Panc1 (cell line): ENCODE measurements at places on chromosomes 6 and 20. TPM values are rescaled to one million over a fixed set of nuclear protein-coding genes. Genes with fewer than 3 reads are reported as not detected.

DNA sequence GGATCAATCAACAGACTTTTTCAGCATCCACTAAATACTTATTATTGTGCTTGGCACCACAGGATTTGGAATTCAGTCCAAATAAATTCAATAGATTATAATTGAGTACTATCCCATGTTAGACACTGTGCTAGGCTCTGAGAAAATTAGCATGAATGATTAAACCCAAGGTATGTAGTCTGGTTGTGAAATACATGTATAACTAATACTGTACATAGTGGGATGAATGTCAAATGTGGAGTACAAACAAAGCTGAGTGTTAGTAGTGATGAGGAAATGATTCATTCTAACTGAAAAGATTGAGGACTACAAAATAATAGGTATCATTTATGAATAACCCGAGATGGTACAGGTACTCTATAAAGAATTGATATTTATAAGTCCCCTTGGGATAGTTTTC, 111.9 kb upstream of the FLRT3 start:
- H3K27me3 ChIP-seq: no peaks in the 10 kb centered on the region
- no peaks in the 10 kb centered on the region for H3K36me3 ChIP-seq
- no peak for DNase-seq
- no peak overlapping the region for H3K4me3 ChIP-seq
- H3K27ac ChIP-seq: no peak overlapping the region

DNA sequence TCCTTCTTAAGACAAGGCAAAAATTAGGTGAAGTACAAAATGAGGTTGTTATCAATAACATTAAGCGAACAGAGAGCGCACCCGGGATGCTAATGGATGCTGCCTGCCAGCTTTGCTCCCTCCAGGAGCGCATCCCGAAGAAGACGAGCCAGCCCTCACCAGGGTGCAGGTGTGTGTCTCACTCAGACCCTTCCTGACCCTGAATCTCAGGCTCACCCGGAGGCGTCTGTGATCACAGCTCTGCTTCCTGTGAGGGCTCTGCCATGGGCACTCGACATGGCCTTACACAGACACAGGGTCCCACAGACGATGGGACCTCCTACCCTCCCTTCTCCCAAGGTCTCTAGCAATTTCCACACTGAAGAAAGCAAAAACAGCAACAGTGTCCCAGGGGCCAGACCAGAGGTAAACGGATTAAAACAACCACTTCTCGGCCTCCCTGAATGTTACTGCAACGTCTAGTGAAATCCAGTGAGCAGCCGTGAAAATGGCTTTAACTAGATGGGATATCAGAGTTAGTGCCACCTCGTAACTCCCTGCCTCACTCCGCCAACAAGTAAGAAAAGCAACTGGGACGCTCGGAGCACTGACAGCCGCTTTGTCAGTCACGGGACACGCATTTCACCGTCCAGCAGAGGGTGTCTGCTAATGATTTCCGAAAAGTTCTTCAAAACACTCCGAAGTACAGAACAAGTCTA, 11.7 kb downstream of the ZBTB46 start:
- no peak for DNase-seq
- peak overlapping the region; percentile 40 for H3K4me3 ChIP-seq
- H3K4me1 ChIP-seq: peaks cover 13% of the 10 kb centered on the region

GRCh38 chr6:111205502-111205901, 118.2 kb downstream of the SLC16A10 start:
- no peaks in the 10 kb centered on the region for H3K4me1 ChIP-seq
- DNase-seq: no peak
- H3K4me3 ChIP-seq: no peak overlapping the region
- H3K27ac ChIP-seq: no peak overlapping the region

- H3K4me1 ChIP-seq: no peaks in the 10 kb centered on the region
- no peak for DNase-seq
- H3K4me3 ChIP-seq: no peak overlapping the region
- no peaks in the 10 kb centered on the region for H3K27me3 ChIP-seq
- H3K27ac ChIP-seq: no peak overlapping the region
These were observed 50.3 kb upstream of the LY86 start for GRCh38 chr6:6538261-6538660.

CRIP3 gene
- 0.64 TPM for total RNA-seq

- H3K27ac ChIP-seq: no peak overlapping the region
- H3K4me3 ChIP-seq: no peak overlapping the region
- H3K36me3 ChIP-seq: no peaks in the 10 kb centered on the region; the same call in 1 of the 2 replicates
- no peaks in the 10 kb centered on the region for H3K27me3 ChIP-seq
These were observed 109.3 kb downstream of the GRIK2 start for GRCh38 chr6:101502818-101503217.

DNA sequence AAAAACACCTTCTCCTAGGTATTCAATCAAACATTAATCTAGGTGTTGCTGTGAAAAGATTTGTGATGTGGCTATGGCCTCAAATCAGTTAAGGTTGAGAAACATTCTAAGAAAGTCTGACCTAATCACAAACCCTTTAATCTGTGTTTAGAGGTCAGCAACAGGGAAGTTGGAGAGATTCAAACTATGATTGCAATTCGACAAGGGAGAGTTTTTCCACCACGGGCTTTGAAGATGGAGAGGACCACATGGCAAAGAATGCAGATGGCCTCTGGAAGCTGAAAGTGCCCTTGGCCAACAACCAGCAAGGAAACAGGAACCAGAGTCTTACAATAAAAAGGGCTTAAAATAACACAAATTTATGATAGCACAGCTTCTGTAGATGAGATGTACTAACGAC, 29.6 kb upstream of the LGSN start:
- DNase-seq: no peak
- H3K27ac ChIP-seq: no peak overlapping the region
- no peak overlapping the region for H3K4me3 ChIP-seq
- H3K27me3 ChIP-seq: no peaks in the 10 kb centered on the region

ABT1 gene
- 18.0 TPM for total RNA-seq

DNA sequence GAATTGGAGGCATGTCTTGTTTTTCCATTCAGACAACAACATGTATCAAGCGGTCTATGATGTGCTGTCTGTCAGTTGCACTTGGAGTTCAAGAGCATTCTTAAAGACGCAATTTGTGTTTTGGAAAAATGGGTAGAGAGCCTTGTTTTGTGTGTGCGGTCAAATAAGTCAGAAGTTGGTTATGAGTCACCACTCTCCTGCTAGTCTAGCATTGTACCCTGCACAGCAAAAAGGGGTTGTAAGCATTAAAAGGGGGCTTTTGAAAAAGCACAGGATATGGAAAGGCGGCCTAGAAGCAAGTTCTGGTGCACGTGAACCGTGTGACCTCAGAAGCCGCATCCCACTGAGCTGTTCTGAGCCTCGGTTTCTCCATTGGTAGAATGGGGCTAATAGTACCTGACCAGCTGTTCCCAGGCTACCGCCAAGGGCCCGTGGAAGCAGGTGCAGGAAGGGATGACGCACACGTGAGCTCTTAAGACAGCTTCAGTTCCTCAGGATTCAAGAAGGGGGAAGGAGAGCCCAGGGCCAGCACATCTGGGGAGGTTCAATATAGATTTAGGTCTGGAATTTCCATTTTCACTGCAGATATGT, 61.6 kb upstream of the SNX9 start:
- H3K4me1 ChIP-seq: peaks cover 72% of the 10 kb centered on the region
- no peak overlapping the region for H3K4me3 ChIP-seq
- DNase-seq: peak; percentile 66
- no peaks in the 10 kb centered on the region for H3K36me3 ChIP-seq
- H3K27me3 ChIP-seq: no peaks in the 10 kb centered on the region
- peak overlapping the region; percentile 94 for H3K27ac ChIP-seq

AGER gene
- 3.7 TPM for total RNA-seq

GRCh38 chr6:119960036-119960435, 610.5 kb upstream of the MAN1A1 start:
- H3K36me3 ChIP-seq: no peaks in the 10 kb centered on the region
- no peaks in the 10 kb centered on the region for H3K27me3 ChIP-seq
- H3K4me3 ChIP-seq: no peak overlapping the region
- no peak for DNase-seq
- H3K4me1 ChIP-seq: no peaks in the 10 kb centered on the region; the same call in 1 of the 2 replicates

- no peaks in the 10 kb centered on the region for H3K27me3 ChIP-seq
- no peaks in the 10 kb centered on the region for H3K36me3 ChIP-seq
- DNase-seq: no peak
- H3K4me1 ChIP-seq: no peaks in the 10 kb centered on the region
- no peak overlapping the region for H3K4me3 ChIP-seq
These were observed 115.9 kb downstream of the PREX1 start for GRCh38 chr20:48711696-48712464.

DNA sequence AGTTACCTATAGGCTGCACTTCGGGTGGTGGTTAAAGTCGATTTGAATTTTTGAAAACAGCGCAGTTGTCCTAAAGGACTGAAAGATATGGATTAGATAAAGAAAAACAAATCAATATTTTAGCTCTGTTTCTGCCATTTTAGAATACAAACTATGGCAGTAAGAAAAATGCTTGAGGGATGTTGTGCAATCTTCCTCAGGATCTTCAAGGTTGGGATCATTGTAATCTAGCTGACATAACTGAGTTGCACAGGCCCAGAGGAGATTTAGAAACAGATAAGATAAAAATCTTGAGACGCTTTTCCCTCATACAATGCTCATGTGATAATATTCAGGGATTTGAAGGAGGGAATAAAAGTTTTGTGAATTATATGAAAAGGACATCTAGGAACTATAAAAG, 926 bp downstream of the PEX3 start:
- peaks cover 2% of the 10 kb centered on the region; the same call in 1 of the 2 replicates for H3K36me3 ChIP-seq
- peaks cover 14% of the 10 kb centered on the region for H3K4me1 ChIP-seq
- DNase-seq: no peak
- H3K27ac ChIP-seq: peak overlapping the region; percentile 95
- H3K4me3 ChIP-seq: peak overlapping the region; percentile 89

RUNX2 gene
- total RNA-seq: 7.0 TPM
